ENCODE measurements at places on chromosomes 12 and 14.

DNA sequence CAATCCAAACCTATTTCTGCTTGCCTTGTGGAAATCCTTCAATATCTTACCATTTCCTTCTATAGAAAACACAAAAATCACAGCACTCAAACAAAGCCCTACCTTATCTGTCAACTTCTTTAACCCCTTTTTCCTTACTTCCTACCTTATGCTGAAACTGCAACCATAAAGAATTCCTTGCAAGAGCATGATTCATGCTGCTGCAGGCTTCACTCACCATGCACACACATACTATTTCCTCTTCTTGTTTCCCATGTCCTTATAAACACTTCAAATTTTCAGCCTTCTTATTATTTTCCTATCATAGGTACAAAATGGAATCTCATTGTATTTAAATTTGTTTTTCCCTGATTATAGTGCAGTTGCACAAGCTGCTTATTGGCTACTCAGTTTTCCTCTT lies 23.3 kb downstream of the LMNTD1 start:
- DNase-seq = no peak

DNA sequence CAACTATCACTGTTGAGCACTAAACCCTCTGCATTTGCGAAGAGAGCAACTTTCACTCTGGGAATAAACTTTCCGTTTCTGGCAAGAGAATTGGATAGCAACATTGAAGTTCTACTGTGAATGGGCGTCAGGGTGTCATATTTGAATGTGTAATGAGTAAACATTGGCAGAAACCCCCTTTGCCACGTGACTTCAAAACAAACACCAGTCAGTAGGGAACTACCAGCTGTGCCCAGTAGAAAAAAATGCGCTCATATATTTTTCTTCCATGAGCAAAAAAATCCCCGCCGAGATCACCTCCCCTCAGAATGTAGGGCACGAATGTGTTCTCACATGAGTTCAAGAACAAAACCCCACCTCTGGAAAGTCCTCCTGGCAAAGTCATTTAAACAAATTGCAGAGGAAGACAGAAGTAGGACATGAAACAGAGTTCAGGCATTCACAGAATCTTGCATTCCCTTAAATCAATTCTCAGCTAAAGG lies 80.6 kb downstream of the BTG1 start:
- no peak for DNase-seq

- no peak for DNase-seq
These were observed 32.7 kb upstream of the FBLN5 start for GRCh38 chr14:91980157-91980556.

DNA sequence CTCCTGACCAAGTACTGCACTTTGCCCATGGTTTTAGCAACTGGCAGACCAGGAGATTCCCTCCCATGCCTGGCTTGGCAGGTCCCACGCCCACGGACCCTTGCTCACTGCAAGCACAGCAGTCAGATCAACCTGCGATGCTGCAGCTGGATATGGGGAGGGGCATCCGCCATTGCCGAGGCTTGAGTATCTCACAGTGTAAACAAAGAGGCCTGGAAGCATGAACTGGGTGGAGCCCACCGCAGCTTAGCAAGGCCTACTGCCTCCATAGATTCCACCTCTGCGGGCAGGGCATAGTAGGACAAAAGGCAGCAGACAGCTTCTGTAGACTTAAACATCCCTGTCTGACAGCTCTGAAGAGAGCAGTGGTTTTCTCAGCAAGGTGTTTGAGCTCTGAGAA lies 479.8 kb downstream of the FUT8 start:
- no peak for DNase-seq

GRCh38 chr12:89653-90052 lies 23.1 kb downstream of the IQSEC3 start:
- no peak for DNase-seq

DNA sequence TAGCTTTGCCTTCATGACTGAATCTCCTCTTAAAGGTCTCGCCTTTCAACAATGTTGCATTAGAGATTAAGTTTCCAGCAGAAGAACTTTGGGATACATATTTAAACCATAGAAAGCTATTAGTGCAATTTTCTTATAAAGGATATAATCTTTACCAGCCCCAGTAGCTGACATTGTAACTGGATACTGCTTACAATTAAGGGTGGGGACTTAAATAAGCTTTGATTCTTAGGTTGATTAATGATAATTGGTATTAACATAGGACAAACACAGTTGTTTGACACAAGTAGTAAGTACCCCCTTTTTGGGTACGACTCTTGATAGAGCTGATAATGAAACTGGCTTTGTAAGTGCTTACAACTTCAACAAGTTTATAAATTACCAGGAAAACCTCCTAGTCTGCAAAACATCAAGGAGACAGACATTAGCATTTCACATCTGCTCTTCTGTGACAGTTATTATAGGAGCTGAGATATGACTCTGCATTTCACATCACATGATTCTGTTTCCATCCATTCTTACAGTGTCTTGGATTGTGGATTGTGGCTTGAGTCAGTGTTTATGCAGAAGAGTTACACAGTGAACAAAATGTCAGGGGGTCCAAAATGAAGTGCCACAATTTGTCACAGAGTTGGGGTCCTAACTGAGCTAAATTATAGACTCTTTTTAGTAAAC lies 249.1 kb upstream of the E2F7 start:
- DNase-seq = no peak

DNA sequence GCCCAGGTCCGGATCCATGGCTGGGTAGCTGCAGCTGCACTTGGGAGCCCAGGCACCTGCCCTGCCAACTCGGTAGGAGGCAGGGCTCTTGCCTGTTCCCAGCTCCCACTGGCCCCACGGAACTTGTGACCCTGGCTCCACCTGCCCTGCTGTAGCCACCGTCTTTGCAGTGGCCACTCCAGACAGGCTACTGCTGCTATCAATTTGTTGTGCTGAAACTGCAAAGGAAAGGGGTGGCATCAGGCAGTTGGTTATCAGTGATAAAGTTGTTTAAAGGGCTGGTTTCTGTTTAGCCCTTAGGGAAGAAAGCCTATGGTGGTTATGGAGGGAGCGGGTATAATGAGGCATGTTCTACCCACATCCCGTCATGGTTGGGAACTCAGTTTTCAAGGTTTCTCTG lies 32.1 kb upstream of the ARID2 start:
- DNase-seq = no peak

GRCh38 chr12:47813511-47814196 lies 6.0 kb downstream of the HDAC7 start:
- no peak for DNase-seq

GRCh38 chr12:14681190-14681589 lies 15.2 kb downstream of the GUCY2C start:
- no peak for DNase-seq

DNA sequence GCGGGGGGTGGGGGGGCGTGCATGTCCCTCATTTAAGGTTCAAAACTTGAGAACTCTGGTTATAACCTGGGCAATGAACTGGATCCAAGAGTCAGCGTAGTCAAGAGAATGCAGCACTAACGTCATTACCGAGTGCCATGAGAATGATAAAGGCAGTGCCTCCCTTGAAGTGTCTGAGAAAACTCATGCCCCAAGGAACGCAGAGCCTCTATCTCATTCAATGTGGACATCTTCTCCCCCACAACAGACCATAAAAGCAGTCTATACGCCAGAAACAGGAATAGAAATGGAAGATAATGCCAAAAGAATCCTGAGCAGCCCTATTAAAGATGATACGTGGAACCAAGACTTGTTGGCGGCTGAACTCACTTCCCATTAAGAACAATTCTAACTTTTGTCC lies 208.6 kb downstream of the MED13L start:
- no peak for DNase-seq

- DNase-seq = no peak
These were observed 18.8 kb upstream of the FLVCR2 start for GRCh38 chr14:75559451-75560222.

DNA sequence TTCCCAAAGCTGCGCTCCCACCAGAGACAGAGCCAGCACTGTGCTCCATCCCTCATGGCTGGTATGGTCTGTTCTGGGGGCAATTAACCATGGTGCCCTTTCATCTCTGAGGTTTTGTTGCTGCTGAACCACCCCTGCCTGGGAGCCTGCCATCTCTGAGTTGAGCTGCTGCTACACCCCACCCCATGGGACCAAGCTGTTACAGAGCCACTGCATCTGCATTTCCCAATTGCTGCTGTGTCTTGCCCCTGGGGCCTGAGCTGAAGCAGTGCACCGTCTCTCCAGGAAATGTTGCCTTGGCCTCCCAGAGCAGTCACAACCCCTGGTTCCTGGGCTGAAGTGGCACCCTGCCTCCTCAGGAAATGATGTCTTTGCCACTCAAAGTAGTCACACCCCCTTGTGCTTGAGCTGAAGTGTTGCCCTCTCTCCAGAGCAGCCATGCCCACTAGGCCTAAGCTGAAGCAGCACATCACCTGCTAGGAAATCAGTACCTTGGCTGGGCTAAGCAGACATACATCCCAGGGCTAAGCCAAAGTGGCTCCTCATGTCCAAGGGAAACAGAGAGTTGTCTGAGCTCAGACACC lies 140.3 kb downstream of the RERGL start:
- DNase-seq = no peak

DNA sequence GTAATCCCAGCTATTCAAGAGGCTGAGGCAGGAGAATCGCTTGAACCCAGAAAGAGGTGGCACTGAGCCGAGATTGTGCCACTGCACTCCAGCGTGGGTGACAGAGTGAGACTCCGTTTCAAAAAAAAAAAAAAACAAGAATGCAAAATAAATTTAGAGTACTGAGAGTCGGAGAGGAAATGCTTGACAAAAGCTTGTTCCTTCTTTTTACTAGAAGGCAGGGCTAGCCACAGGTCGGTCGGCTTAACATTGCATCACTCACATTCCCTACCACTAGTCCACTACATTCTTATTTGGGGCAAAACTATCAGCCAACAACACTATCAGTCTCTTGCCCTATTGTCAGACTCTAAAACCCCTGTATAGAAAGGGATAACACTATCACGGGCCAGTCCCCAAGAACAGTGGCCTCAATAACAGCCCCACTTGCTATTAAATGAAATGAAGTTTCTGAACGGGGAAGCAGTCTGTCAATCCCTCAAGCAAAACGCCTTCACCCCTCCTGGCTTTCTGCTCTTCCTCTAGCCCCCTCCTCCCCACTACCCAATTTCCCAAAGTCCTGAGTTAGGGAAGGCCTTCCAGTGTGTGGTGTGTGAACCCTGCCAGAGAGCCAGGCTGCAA lies 1.0 kb downstream of the RNF41 start:
- DNase-seq = no peak

- DNase-seq = no peak
These were observed 36.9 kb upstream of the TTC7B start for GRCh38 chr14:90853116-90853515.

DNA sequence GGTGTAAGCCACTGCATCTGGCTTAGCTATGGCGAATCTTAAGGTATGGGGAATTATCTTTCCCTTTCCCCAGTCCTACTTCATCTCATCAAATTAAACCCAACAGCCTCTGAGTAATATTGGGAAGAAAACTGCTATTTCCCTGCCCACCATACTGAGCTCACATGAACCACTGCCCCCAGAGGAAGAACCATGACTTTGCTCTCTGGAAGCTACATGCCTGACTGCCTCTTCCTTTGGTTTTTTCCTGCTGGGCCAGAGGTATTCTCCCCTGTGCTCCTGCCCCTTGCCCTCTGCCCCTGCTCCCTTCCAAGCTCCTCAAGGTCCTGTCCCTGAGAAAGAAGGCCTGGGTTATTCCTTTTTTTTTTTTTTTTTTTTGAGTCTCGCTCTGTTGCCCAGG lies 15.2 kb downstream of the RILPL2 start:
- DNase-seq = no peak

Data from KG1 (cell line).